ENCODE measurements at places on chromosomes 2 and 18. TPM values are rescaled to one million over a fixed set of nuclear protein-coding genes. Genes with fewer than 3 reads are reported as not detected.

GRCh38 chr2:236193026-236193425, 24.8 kb upstream of the GBX2 start:
- no peak for DNase-seq

The NR4A2 gene
- total RNA-seq = not detected

- DNase-seq = peak; percentile 9
These were observed 126.4 kb upstream of the HNMT start for GRCh38 chr2:137837830-137838229.

GRCh38 chr18:9804517-9805104, 81.2 kb upstream of the TXNDC2 start:
- no peak for DNase-seq

GRCh38 chr2:174873471-174873870, 109.2 kb upstream of the CHRNA1 start:
- no peak for DNase-seq

DNA sequence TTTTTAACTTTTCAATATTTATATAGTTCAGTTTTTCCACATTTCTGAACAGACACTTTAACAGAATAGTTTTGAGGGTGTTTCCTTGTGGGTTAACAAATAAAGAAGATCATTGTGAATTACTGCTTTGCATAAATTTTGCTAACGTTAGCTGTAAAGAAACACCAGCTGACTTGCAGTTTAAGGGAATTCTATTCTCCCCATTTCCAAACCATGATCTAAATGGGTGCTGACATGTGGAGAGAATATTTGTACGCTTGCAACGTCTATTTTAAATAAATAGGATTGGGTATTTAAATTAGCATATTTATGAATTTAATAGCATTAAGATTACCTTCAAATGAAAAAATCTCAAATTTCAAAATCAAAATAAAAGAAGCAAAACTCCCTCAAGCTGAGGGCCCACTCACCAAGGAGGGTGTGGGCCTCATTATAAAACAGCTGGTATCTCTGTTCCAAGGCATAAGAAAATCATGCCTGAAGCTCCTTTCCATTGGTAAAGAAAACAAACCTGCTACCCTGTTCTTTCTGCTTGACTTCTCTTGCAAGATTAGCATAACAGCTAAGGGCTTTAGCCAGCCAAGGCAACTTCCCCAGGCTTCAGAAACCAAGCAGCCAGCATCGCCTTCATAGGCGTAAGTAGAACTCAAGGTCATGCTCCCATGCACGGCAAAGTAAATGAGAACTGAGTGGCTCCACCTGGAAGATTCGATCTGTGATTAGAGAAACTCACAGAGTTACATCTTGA, 3.2 kb downstream of the MRO start:
- no peak for DNase-seq

GRCh38 chr2:177229442-177230242, 17.0 kb downstream of the HNRNPA3 start:
- no peak for DNase-seq

GRCh38 chr2:28654663-28655320, 96.8 kb upstream of the PPP1CB start:
- DNase-seq = no peak

GRCh38 chr2:227370092-227370491, 9.0 kb downstream of the TM4SF20 start:
- DNase-seq = no peak

The RTKN gene
- 12.7 TPM for total RNA-seq

DNA sequence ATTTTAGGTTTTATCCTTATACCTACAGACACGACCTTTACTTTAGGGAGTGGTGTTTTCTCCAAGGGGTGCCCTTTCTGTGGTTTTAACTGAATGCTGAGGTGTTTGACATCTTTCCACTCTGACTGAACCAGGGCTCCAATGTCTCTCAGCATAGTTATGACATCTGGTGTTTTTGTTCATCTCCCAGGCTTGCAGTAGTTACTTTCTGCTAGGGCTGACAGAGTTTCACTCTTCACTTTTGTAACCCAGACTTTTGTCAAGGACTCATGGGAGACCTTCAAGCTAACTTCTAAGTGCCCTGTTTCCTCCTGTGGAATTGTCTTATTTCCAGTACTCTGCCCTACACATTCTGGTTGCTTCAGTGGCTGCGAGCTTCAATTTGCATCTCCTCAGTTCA, 103.1 kb downstream of the CCDC85A start:
- DNase-seq = no peak

The TMEM37 gene
- 0.56 TPM for total RNA-seq

All from MG63 (cell line).